ENCODE measurements at places on chromosomes 6 and 20.

DNA sequence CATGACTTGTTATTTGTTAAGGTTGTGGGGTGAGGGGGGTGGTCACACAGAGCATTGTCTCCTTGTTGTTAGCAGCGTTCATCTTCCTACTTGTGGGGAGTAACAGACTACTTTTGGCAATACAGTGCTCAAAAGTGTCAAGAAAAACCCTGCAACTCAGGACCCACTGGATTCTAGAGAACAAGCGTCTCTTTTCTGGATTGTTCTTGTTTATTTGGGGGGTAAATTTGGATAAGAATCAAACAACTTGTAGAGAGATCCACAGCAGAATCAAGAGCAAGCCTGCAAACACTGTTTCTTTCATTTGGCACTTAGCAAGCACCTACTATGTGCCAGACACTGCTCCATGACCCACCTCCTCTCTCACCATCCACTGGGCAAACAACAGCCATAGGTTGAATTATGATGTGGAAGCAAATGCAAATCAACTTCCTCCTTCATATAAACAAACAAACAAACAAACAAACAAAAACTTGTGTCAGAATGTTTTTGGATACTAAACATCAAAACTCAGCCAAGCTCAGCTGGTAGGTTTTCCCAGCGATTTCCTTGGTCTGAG lies 4.0 kb upstream of the NR2E1 start:
- no peak for DNase-seq

DNA sequence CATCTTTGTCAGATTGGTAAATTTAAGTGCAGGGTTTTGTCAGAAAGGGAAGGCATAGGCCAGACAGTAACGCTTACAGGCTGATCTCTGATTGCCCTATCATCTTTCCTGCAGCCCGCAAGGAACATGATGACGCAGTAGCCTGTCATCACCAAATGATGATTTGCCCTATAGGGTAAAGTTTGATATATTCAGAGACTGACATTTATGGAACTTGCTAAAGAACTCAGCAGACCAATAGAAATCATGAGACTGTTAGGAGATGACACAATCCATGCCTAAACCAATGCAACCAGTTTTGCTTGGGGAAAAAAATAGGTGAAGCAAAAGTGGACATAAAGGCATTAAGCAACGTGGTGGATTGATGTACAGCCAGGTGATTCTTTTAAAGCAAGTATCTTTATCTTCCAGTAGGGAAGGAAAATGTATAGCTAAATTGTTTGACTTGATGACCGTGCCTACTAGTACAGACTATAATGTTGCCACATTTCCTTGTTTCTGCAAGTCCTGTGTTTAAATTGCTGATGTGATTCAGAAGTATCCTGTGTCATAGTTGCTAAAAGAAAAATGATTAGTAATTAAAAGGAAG lies 2.4 kb downstream of the NUS1 start:
- DNase-seq: peak; percentile 5

DNA sequence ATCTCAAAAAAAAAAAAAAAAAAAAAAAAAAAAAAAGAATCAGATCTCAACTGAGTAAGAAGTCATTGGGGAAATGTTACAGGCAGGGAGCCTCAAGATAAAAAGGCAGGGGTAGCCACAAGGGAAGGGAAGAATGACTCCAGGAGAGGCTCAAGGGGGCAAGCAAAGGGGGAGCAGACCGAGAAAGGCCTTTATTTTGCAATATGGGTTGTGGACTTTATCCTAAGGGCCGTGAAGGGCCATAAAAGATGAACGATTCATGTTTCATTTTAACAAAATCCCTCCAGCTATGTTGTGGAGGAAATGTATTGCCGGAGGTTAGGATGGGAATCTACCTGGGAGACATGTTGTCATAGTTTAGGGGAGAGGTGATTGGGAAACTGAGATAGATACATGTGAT lies 25.8 kb upstream of the SEC63 start:
- no peak for DNase-seq

- DNase-seq: no peak
Measured at GRCh38 chr6:157621406-157621805, 201.6 kb upstream of the SNX9 start.

GRCh38 chr6:91782802-91783201 lies 1195.9 kb upstream of the MAP3K7 start:
- DNase-seq: no peak

DNA sequence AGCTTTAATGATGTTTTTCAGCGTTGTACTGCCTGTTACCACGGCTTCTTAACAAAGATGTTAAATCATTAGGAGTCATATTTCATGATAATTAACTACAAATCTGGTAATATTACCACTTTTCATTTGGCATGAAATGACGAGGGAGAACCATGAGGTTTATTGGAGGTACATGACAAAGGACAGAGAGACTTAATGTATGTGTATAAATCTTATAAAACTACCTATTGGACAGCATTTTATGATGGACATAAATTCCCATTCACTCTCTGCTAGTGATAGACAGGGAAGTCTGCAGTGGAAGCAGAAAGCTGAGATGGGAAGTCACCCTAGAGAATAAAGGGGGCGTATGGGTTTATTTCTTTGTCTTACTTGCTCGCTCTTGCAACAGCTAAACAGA lies 949.9 kb upstream of the FLRT3 start:
- no peak for DNase-seq

DNA sequence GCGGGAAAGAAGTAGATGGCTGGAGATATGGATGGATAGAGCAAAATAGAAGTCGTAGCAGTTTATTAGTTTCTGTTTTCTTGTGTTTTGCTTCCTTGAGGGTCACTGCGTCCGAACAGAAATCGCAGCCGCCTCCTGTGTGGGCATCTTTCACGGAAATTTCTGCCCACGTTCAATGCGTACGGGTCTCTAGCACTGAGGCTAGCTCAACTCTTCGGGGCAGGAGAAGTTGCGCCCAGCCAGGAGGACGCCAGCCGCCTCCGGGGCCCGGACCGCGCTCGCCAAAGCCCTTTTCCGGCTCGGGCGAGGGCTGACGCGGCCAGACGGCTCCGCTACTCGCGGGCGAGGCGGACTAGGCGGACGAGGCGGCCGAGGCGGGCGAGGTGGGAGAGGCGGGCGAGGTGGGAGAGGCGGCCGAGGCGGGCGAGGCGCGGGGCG lies 814 bp downstream of the TFAP2B start:
- DNase-seq: no peak

DNA sequence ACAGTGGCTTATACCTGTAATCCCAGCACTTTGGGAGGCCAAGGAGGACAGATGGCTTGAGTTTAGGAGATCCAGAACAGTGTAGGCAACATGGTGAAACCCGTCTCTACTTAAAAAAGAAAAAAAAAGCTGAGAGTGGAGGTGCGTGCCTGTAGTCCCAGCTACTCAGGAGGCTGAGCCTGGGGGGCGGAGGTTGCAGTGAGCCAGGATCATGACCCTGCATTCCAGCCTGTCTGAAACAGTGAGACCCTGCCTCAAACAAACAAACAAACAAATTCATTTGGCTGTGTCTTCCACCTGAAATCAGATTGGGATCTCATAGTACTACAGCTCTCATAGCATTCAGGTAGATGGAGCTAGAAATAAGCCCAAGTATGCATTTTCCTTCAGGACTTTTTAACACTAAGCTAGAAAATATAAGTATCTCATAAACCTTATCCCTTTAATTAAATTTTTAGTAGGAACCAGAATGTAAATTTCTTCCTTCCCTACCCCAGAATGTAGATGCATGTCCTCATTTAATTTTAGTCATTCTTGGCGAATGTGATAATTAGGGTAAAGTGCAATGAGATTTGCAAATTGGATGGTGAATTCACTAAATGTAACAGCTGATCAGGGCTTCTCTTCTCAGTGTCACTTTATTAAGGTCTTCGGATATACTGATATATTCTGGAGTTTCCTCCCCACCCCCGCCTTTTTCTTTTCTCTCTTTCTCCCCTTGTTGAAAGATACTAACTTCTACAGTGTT lies 190.4 kb downstream of the CDKAL1 start:
- DNase-seq: no peak

DNA sequence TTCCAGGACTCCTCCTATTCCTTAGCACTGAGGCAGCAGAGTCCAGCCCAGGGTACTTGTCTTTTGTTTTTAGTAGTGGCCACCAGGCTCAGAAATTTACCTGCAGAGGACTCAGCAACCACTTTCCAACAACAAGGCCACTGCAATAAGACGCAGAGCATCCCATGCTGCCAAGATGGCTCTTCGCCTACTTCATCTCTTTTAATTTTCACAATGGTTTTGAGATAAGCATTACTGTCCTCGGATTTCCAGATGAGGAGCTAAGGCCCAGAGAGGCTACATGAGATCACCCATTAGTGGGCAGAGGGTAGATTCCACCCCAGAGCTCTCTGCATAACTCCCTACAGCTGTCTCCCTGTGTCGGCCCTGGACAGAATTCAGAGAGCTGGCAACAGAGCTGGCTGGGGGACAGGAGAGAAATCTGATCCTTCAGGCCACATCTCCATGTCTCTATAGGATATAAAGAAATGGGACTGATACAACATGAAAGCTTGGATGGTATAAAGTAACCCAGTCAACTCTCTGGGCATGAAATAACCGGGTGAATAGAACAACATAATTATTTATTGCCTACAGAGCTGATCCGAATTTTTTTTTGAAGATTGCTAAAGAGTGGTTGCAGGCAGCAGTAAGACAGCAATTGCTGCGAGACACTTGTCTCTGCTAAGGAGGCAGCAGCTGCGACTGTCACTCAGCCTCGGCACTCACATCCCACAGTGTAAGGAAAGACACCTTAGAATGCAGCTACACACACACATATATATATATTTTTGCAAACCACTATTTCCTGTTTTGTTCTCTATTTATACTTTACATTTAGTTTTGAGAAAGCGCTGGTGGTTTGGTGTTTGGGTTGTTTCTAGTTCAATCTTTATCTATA lies 37.2 kb downstream of the SCML4 start:
- peak; percentile 58 for DNase-seq

DNA sequence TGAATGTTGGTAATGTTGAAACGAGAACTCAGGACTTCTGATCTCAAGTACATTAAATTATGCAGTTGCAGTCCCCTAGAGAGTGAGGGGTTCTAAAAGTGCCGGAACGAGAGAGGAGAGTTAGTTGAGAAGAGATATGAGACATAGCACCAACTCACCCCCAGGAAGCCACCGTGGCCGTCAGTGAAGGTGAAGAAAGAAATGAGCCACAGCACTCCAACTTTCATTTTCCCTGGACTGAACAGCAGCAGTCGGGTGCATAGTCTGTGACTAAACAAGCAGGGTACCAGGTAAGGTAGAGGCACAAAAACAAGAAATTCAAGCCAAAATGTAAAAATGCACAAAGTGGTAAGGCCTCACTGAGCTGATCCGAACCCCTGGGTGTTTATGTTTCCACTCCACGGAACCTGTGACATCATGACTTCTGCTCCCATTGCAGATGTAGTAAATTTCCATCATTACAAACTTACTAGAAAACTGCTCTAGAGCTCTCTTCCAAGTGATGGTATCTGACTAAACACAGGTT lies 13.2 kb downstream of the ADGRF1 start:
- no peak for DNase-seq

- DNase-seq: no peak
Measured at GRCh38 chr6:71336901-71337300, 48.3 kb downstream of the OGFRL1 start.

- no peak for DNase-seq
Measured at GRCh38 chr6:43636308-43636659, 644 bp downstream of the MAD2L1BP start.

DNA sequence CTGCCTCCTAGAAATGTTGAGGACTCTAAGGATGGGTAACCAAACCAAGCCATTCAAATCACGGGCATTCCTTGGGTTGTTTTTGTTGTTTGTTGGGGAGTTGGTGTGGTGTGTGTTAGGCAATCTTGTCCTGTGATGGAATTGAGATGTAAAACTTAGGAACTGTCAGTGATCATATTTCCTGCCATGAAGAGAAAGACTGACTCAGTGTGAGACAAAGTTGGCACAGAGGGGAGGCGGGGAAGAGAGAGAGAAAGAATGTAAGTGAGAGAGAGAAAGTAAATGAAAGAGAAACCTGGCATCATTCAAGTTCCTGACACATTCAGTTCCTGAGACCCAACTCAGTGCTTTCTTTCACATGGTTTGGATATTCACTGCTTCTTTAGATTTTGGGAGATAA lies 21.6 kb upstream of the FBXO30 start:
- no peak for DNase-seq

DNA sequence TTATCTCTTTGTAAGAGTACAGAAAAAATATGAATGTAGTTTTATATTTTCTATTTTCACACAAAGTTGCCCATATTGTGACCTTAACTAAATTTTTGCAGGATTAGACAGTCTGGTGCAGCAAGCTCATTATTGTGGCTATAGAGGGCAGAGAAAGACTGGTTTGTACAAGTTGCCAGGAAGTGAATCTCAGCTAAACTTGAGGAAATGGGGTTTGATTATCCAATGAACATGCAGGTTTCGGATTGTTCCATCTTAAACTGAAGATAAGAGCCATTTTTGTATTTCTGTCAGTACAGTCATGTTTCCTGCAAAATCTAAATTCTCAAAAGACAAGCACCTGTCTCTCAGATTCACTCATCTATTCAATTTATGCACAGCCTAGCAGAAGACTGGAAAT lies 390.9 kb downstream of the MMUT start:
- no peak for DNase-seq

- DNase-seq: no peak
Measured at GRCh38 chr6:158503222-158503621, 56.7 kb upstream of the TMEM181 start.

DNA sequence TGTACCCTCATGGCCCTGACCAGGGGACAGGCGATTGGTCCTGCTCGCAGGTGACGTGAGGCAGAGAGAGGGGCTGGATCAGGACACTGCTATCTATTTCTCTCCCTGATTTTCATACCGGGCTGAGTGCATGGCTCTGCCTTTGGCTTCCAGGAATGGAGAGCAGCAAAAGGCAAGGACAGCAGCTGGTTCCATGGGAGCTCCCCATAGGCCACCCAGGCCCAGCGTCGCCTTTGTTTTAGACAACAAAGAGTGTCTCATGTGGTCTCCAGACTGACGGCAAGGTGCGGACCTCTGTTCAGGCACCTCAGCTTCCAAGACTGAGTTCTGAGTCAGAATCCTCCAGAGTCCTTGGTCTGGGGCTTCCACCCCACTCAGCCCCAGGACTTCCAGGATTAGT lies 123.1 kb downstream of the VEGFA start:
- no peak for DNase-seq

GRCh38 chr6:134373282-134373922 lies 55.5 kb upstream of the SGK1 start:
- DNase-seq: no peak

DNA sequence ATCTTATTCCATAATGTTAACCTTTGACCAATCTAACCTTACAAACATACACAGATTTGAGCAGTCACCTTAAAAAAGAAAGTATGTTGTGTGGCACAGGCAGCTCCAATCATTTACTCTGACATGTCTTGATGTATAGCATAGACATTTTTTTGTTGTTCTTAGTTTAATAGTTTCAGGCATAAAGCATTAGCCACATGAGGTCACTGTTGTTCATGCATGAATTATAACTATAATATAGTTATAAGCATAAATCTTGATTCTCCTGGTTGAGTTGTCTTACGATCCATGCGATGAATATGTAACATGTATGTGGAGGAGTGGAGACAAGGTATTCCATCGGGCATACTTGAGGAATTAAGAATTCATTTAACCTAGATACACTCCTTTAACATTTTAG lies 26.1 kb upstream of the NKAIN2 start:
- no peak for DNase-seq

GRCh38 chr6:120228297-120228696 lies 878.7 kb upstream of the MAN1A1 start:
- DNase-seq: no peak

- peak; percentile 80 for DNase-seq
Measured at GRCh38 chr6:31729515-31729978, 448 bp upstream of the DDAH2 start.
